ENCODE measurements at places on chromosomes 6 and 20.

GRCh38 chr6:67615796-67616195, 1019.3 kb upstream of the ADGRB3 start:
- DNase-seq = peak; percentile 1

DNA sequence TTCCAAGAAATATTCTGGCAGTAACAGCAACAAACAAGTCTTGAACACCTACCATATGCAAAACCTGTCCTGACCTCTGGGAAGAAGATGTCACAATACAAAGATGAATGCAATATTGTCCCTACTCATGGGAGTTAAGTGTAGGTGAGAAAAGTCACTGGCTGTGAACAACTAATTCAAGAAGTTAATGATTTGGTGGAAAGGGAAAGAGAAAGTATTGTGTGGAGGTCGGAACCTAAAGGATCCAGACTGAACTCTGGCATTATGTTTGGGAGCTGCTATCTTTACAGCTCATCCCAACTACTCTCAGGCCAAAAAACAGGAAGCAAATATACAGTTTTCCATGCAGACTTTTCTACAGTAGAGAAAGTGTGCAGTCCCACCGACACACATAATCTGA, 285.3 kb upstream of the PRDM1 start:
- DNase-seq = no peak

DNA sequence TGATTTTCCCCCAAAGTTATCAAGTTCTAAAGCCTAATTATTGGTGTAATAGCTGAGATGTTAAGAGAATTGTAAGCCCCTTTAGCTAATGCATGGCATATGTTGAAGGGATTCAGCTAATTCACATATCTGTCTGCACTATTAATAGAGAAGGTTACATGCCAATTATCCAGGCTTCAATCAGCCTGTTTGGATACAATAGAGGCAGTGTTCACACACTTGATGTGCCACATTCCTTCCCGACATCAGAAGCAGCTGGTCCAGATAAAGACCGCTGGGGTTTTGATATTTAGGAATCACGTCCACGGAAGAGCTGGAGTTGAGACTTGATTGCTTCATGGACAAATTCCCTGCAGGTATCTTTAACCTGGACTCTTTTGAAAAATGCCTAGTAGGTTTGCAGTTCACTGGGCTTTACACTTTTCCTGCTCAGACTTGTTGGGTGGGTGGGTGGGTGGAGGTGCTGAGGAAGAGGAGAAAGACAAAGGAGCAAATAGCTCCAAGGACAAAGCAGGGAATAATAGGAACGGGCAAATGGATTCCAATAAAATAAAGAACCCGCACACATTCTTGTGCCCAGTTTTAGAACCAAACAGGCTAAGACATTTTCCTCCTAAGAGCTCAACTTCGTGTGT, 142.6 kb upstream of the ZNF217 start:
- peak; percentile 51 for DNase-seq

DNA sequence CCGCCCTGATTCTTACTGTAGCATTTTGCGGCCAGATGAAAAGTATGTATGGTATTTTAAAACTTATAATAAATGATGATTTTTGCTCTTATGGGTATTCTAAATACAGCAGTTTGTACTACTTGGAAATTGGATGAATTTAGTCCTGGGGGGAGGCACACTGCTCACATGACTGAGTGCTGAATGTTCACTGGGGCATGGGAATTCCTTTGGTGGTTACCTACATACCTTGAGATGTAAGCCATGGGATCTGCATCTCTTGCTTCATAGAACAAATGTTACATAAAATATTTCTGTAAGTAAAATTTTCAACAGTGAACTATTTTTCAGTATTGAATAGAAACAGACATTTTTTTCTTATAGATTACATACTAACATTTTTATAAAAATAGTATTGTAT, 71.1 kb downstream of the FIG4 start:
- DNase-seq = no peak

DNA sequence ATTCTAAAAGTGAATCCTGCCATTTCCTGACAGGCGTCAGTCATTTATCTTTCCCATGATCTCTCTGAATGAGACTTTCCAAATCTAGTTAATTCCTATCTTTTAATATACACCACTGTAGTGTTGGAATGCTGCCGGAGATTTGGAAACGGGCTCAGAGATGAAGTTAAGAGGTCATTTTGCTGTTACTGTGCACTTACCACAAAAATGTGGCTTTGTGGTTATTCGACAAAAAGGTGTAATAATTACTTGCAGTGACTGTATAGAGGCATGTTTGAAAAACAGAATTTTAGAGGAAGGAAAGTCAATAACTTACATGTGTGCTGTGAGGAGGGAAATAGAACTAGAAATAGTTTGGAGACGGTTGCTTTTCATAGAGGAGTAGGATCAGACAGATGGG, 460.2 kb upstream of the BTBD3 start:
- no peak for DNase-seq

DNA sequence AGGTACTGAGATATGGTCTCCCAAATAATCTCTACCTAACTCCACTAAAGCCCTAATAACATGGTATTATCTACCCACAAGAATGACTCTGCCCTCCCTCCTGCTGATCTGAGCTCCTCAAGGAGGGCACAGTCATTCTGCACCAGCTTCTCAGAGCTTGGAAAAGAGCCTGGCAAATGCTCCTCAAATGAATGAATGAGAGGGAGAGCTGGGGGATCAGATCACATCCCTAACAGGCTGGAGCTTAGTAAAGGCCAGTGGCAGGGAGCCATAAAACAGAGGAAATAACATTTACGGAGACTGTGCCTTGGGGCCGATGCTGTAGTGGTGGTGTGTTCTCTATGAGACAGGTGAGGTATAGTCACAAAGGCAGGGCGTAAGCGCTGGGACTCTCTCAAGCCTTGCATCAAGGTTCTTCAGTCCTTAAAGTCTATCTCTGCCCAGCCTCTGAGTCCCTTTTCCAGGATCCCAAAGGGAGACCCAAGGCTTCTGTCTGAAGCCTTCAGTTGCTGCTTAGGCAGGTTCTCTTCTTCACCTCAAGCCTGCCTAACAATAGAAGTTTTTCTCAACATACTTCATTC, 7.2 kb upstream of the NNAT start:
- DNase-seq = no peak

GRCh38 chr6:78962448-78962847, 95.1 kb downstream of the IRAK1BP1 start:
- no peak for DNase-seq

GRCh38 chr6:51996296-51996947, 91.0 kb downstream of the PKHD1 start:
- no peak for DNase-seq

- DNase-seq = peak; percentile 58
Observed at GRCh38 chr6:144931172-144932035, 646.3 kb downstream of the UTRN start.

DNA sequence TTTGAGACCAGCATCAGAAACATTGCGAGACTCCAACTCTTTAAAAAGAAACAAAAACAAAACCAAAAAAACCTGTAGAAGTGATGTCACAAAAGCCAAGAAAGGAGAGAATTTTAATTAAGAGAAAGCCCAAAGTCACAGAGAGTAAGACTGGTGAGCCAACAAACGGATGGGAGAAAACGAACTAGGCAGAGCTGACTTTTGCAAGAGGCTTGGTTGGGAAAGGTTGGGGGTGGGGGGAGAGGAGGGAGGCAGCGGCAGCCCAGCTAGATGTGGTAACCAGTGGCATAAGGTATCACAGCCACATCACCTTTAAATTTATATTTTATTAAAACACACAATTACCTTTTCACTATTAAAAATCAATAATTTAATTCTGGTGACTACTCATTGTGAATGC, 23.5 kb downstream of the NOL7 start:
- DNase-seq = no peak

- DNase-seq = peak; percentile 13
Observed at GRCh38 chr20:24350923-24351368, 118.5 kb upstream of the SYNDIG1 start.

DNA sequence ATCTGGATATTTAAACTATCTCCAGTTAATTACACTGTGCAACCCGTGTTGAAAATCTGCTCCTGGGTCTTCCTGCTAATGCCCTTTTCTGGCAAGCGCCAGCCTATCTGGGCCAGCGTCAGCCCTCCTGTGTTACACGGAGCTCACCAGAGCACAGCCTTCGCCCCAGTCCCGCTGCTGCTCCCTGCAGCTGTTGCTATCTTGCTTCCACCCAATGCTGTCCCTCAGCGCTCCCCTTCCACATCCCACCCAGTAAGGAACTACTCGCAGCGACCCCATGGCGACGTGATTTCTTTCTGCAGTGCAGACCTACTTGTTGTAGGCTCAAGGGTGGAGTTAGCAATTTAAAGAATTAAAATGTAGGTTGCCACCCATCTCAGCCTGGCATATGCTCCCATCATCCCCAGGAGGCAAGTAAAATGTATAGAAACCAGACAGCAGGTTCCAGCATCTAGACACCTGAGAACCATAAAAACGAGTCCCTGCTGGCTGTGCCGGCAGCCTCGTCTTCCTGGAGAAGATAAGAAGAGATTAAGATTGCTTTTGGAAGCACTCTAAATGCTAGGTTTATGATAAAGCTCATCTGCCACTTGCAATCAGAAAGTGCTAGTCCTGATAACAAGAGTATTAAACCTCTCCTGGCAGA, 254.3 kb upstream of the FOXQ1 start:
- DNase-seq = no peak

DNA sequence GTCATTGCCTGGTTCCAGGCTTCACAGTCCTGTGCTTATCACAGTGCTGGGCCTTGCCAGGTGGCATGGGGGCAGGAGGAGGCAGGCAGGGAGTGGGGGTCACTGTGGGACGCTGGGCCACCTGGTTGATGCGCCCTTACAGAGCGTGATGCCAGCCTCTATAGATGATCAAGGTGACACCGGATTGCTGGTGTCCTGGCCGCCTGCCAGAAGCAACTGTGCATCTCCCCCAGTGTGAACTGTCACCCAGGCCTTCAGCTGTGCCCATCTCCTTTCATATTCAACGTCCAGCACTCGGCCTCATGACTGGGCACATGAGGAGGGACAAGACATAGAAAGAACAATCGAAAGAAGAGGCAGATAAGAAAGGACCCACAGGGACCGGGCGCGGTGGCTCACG, 318.9 kb downstream of the TAF4 start:
- DNase-seq = no peak

DNA sequence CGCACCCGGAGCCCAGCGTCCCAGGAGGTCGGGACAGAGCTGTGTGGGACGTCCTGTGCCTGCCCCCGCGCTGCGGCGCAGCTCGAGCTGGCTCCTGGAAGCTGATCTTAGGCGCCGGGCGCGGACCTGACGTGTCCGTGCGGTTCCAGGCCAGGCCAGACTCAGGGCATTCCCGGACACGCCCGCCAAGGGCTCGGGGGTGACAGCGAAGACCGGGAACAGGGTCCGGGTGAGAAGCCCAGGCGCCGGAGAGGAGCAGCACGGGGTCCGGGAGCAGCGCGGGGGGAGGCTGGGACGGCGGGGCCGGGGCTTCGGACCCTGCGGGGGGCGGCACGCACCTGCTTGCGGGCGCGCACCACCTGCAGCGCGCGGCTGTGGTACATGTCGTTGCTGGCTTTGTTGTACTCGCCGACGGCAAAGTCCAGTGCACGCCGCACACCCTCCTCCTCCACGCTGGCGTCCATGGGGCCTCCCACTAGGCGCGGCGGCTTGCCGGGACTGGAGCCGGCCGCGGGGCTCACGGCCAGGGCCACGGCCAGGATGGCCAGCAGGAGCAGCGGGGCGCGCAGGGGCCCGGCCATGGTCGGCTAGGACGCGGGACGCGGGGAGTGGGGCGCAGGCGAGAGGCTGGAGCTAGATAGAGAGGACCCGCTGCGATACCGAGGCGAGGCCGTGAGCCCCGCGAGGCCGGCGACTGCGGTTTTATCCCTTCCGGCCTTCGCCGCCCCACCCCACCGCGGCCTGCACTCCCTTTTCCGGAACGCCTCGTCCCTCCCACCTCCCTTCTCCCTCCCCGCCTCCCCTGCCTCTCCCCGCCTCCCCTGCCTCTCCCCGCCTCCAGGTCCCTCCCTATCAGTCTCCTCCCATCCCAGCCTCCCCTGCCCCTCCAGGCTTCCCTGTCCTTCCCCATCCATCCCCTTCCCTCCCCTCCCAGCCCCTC, at the start of gene CST3:
TSS of gene CST3 (minus strand) at position 674 of the 940 bp plus-strand sequence. CDS start at position 581, 93 bp downstream.
- peak; percentile 90 for DNase-seq

DNA sequence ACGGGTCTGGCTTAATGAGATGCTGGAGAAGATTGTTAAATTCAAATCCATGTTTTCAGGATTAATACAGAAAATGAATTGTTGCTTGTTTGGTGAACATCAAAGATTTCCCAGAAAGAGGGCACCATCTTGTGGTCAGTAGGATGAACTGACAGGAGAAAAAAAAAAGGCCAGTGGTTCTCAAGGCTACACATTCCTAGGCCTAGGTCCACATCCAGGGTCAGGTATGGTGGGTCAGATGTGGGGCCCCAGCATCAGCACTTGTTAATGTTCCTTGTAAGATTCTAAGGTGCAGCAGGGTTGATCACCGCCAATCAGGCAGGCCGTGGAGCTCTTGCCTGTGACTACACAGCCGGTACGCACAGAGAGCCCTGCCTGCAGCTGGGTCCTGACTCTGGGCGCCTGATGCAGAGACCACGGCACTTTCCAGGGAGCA, 34.0 kb upstream of the FOXO3 start:
- DNase-seq = peak; percentile 55

GRCh38 chr6:44028789-44029310, 98.4 kb downstream of the MRPL14 start:
- DNase-seq = no peak

GRCh38 chr6:3456898-3457709, at the start of gene SLC22A23:
Gene SLC22A23, minus strand, starts transcription at chr6:3457050. Its CDS starts 491 bp downstream, at chr6:3456559.
- peak; percentile 77 for DNase-seq

DNA sequence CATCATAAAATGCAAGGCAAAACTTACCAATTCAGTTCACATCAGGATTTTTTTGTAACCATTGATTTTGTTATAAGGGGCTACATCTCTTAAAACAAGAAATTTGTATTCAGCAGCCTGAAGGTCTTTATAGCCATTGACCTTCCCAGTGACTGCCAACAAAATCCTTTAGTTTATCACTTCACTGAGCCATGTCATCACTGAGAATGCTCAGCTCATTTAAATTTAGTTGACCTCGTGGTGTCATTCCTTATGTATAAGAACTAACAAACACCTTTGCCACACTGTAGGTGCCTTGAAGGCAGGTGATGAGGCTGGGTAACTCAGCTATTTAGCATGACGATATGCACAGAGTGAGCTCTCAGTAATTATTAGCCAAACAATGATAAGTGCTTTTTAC, 77.7 kb downstream of the GRM1 start:
- no peak for DNase-seq

GRCh38 chr6:7541175-7542064, at the start of gene DSP:
Gene DSP, plus strand, starts transcription at chr6:7541671. Its CDS starts 245 bp downstream, at chr6:7541916.
- DNase-seq = peak; percentile 96

- DNase-seq = no peak
Observed at GRCh38 chr6:13579911-13580310, 5.5 kb downstream of the SIRT5 start.
